ENCODE measurements at places on chromosomes 5 and 9. TPM values are rescaled to one million over a fixed set of nuclear protein-coding genes. Genes with fewer than 3 reads are reported as not detected.

Gene RFX3
- 2.9 TPM for total RNA-seq

Gene GRIN3A
- not detected for total RNA-seq

Gene CDC25C
- total RNA-seq, result 1.8 TPM

Gene SLC27A6
- total RNA-seq, result not detected

Gene DPYSL3
- 119 TPM for total RNA-seq

Gene MORN5
- 0.36 TPM for total RNA-seq

Gene TUBB4B
- 74.0 TPM for total RNA-seq

Gene ANKRD18B
- 0.59 TPM for total RNA-seq

Gene C9orf153
- under 0.01 TPM for total RNA-seq

Gene SLIT3
- 38.3 TPM for total RNA-seq

Gene LHFPL2
- total RNA-seq, result 63.6 TPM

Gene SV2C
- not detected for total RNA-seq

GRCh38 chr5:4571248-4571948, 568.7 kb upstream of the ADAMTS16 start:
- DNase-seq, result no peak

DNA sequence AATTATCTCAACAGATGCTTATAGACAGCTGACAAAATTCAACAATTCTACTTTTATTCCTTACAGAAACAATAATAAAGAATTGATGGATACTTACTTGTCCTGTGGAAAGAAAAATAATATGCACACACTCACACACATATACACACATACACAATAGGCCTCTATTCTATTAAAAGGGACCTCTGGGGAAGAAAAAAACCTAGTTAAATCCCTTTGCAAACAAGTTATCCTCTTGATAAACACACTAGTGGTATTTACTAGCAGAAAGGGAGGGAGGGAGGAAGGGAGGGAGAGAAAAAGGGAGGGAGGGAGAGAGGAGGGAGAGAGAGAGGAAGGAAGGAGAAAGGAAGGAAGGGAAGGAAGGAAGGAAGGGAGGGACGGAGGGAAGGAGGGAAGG, 486.4 kb downstream of the HINT1 start:
- DNase-seq, result no peak

DNA sequence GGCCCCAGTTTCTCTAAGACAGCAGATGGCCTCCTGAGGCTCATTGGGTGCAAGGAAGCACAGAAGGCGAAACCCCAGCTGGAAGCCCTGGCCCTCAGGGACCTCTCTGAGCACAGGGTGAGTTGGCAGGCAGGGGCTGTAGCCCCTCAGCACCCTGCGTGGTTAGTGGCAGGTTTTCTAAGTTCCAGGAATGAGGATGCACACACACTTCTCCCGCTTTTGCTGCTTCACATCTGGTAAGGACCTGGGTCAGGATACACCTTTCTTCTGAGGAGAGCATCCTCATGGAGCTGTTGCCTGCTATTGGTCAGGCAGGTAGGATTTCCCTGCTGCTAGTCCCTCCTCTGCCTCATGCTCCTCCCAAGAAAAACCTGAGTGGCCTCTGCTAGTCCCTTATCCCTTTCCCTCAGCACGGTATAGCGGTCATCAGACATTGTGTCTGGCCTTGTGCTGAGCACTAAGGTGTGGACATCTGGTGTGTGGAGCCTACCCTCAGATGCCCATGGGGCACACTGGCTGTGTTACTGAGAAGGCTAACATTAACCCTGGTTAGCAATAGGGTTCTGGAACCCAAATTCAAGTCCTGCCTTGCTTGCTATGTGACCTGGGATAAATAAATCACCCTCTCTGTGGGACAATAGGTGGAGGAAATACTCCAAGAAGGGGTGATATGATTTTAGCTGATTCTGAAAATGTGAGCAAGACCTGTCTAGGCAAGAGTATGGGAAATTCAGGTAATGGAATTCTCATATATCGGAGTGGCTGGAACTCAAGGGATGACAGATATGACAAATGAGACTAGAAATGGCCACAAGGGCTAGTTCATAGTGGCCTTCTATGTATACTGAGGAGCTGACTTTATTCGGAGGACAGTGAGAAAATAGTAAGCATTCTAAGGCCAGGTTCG, 1.6 kb downstream of the SLC22A4 start:
- no peak for DNase-seq

- no peak for DNase-seq
Measured at GRCh38 chr5:168969326-168969886, 331.5 kb downstream of the SLIT3 start.

- DNase-seq, result no peak
Measured at GRCh38 chr9:18829873-18830272, 203.1 kb downstream of the SAXO1 start.

DNA sequence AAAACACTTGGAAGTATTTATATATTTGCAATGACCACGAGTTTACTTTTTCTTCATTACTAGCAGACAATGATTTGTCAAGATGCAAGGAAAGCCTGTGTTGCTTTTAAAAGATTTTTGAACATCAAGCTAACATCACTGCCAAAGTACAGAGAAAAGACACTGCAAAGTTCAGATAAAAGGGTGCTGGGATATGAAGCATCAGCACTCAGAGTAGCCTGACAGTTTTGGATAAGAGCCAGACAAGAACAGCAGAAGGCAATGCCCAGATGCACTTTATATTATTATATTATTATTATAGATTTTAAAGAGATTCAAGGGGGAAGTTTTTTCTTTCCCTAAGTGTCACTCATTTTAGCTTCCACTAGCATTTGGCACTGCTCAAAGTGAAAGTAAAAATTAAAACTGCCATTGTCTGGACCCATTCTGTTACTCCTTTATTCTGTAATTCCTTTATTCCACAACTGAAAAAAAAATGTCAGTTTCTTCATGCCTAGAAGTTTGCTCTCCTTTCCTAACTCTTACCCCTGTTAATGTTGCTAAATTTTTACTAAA, 240.6 kb downstream of the EFNA5 start:
- no peak for DNase-seq

GRCh38 chr9:6844267-6844666, 86.5 kb downstream of the KDM4C start:
- DNase-seq, result no peak

GRCh38 chr5:36950586-36951457, 74.3 kb downstream of the NIPBL start:
- peak; percentile 85 for DNase-seq

DNA sequence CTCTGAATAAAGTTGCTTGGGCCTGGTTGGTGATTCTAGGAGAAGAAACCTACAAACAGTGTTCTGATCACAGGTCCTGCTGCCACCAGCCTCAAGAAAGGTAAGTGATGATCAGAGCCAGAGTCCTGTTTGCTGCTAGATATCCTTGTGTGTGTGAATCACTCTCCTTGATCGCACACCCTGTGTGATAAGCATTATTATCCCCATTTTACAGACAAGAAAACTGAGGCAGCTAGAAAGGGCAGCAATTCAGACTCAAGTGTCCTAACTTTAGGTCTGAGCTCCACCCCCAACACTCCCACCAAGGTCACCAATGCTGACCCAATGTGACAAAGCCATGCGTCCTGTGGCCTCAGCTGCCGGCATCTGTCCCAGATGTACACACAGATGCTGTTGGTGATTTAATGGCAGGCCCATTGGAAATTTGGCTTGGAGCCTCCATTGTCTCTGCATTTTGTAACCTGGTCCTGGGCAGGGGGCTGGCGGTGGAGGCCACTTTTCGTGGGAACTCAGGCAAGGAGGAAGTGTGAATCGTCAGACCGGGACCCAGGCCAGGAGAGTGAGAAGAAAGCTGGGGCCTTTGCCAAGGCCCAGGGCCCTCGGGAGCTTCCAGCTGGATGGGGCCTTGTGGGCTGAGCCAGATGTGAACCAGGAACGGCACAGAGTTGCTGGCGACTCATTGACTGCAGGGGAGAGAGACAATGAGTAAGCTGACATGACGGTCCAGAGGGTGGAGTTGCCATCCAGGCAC, 29.8 kb upstream of the GGTA1 start:
- DNase-seq, result peak; percentile 97

DNA sequence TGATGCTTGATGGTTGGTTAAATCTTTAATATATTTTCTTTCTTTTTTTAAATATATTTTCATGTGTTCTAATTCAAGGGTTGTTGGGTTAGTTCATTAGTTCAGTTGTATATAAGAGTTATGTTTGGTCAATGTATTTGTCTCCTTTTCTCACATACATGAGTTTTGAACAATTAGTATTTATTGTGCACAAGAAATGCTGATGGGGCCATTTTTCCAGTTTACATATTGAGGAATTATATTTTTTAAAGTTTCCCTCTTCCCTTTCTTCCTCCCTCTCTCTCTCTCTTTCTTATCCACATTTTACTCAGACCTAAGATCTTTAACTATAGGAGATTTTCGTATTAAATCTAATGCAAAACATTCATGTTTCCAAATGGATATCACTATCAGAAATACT, 74.0 kb downstream of the LNPEP start:
- DNase-seq, result no peak

DNA sequence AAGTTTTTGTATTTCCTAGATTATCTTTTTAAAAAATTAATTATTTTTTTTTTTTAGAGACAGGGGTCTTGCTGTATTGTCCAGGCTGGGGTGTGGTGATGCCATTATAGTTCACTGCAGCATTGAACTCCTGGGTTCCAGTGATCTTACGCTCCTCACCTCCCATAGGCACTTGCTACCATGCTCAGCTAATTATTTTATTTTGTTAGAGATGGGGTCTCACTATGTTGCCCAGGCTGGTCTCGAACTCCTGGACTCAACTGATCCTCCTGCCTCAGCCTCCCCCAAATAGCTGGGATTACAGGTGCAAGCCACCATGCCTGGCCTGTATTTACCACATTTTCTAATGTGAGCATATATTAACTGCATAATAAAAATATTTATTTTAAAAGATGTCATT, 274.5 kb downstream of the RFX3 start:
- no peak for DNase-seq

DNA sequence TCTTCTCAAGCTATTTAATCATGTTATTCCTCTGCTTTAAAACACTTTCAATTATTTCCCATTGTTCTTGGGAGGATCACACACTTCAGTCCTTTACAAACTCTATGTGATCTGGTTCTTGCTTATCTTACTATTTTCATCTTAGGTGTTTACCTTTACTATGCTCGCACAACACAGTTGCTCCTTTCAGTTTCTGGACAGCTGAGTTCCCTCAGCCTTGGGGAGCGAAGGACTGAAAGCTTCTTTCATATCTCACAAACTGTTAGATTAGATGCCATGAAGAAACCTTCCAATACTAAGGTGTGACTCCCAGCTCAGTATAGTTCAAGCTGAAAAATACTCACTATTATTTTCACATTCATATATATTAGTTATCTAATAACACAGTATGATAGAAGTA, 117.9 kb downstream of the CDC42SE2 start:
- DNase-seq, result no peak

DNA sequence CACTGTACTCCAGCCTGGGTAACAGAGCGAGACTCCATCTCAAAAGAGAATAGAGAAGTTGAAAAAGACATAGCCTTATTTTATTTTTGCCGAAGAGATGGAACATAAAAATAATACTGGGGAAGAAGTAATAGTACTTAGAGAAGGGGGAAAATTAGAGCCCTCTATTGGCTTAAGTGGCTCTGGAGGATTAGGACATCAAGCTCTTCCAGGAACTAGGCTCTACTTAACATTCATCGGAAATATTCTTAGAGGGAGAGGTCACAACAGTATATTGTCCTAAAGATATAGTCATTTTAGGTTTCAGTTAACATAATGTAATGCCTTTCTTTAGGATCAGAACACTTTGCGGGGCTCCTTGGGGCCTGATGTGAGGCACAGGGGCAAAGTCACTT, 86.0 kb upstream of the PLPP1 start:
- no peak for DNase-seq

DNA sequence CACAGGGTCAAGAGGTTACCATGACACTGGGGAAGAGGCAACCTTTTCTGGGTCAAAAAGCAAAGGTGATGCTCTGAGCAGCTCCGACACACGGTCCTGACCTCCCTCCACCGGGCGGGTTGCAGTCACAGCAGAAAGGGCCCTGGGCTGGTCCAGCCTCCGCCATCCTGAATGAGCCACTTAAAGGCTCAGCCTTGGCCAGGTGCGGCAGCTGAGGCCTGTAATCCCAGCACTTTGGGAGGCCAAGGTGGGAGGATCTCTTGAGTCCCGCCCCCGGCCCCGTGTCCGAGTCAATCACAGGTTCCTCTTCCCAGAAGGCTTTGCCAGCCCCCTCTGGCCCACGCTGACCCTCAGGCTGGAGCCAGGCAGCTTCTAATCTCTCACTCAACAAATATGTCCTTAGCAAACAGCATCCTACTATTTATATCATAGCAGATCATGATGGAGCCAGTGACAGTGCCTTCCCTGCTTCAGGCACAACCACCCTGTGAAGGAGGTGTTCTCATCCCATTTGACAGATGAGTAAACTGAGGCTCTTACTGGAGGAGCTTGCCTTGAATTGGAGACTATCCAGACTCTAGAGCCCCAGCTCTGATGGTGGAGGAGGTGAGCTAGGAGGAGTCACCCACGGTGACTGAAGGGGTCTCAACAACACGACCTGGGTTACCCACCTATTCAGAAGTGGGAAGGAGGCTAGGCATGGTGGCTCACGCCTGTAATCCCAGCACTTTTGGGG, 79.1 kb downstream of the LRSAM1 start:
- peak; percentile 29 for DNase-seq

All from osteoblast (primary cell).